T-helper 1 cell (primary cell): ENCODE measurements at places on chromosomes 5 and 9.

DNA sequence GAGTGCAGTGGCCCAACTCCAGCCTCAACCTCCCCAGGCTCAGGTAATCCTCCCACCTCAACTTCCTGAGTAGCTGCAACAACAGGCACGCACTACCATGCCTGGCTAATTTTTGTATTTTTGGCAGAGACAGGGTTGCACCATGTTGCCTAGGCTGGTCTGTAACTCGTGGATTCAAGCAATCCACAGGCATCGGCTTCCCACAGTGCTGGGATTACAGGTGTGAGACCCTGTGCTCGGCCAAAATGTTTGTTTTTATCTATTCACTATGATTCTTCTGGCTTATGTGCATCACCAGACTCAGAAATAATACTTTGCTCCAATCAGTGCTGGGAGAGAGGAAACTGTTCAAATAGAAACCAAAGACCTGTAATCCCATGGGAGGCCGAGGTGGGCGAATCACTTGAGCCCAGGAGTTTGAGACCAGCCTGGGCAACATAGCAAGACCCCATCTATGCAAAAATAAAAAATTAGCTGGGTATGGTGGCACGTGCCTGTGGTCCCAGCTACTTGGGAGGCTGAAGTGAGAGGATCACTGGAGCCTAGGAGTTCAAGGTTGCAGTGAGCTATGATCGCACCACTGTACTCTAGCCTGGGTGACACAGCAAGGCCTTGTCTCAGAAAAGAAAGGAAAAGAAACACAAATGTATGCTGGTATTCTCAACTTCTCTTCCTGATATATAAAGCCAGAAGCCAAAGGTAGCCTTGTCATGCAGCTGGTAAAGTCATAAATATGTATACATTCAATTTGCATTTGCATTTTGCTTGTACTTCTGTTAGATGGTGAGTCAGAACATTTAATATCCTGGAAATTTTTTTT lies 4.5 kb downstream of the PIP5K1B start:
- no peak for DNase-seq

GRCh38 chr5:153774686-153775085 lies 264.0 kb downstream of the FAM114A2 start:
- DNase-seq = no peak

GRCh38 chr9:8660383-8660782 lies 860.8 kb upstream of the DMAC1 start:
- DNase-seq = no peak

DNA sequence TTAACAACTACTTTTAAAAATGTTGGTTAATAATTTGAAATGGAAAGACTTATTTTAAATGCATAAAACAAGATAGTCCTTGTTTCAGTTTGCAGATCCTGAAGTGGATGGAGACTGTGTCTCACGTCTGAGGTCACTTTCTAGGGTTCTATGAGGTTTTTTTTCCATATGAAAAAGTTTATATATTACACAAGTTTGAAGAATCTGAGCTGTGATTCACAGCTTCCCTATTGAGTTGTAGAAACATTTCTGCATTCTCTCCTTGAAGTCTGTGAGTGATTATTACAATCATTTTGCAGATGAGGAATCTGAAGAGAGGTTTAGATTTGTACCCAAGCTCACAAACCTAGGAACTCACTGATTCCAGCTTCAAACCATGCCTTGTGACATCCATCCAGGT lies 442.5 kb upstream of the KLF4 start:
- DNase-seq = no peak

DNA sequence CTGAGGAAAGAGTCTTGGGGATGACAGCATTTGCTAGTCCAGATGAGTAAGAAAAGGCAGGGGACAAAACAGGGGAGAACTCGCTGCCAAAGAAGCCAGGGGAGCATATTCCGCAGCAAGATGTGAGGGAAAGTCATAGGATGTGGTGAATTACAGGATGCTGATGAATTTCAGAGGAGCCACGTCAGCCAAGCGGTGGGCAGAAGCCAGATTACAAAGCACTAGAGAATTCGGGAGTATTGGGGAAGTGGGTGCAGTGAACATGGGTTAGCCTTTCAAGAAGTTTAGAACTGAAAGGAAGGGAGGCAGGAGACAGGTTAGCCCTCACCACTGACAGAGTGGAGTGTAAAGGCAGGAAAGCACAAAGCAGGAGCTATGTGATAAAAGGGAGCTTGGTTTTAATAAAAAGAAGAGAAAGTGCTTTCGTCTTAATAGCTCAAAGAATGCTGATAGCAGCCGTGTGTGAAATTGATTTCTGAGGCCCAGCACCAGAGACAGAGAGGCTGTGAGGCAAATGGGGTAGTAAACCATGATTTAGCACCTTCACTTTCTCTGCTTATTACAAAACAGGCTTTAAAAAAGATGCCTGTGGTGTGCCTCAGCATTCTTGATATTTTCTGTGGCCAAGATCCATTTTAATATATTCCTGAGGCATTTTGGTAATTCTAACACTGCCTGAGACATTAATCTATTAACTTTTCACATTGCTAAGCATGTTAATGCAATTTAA lies 16.9 kb downstream of the ADAMTSL1 start:
- no peak for DNase-seq

DNA sequence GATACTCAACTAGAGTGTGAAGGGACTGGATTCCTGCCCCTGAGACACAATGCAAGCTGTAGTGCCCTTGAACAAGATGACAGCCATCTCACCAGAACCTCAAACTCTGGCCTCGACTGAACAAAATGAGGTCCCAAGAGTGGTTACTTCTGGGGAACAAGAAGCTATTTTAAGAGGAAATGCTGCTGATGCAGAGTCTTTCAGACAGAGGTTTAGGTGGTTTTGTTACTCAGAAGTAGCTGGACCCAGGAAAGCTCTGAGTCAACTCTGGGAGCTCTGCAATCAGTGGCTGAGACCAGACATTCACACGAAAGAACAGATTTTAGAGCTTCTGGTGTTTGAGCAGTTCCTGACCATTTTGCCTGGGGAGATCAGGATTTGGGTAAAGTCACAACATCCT lies 2.4 kb downstream of the ZNF483 start:
- DNase-seq = no peak

DNA sequence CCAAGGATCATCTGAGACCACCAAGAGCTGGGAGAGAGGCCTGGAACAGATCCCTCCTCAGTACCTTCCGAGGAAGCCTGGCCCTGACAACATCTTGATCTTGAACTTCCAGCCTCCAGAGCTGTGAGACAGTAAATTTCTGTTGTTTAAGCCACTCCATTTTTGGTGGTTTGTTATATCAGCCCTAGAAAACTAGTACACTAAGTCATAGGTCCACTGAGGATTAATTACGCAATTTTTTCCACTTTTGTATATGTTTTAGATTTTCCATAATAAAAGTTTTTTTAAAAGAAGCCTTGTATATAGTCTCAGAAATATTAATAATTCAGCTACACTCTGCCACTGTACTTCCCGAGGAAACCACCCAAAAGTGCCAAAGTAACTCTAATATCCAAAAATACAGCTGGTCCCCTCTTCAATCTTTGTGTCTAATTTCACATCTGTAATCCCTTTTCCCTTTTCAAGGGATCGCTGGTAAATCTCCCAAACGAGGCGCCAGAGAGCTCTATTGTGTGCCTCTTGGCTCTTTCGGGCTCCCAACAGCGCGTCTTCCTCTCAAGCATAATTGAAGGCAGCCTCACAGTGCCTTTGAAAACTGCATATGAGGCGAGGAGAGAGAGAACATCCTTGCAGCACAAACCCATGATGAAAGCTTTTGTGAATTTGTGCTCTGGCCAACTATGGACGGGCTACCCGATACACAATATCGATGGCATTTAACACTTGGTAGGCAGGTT lies 32.7 kb downstream of the PRUNE2 start:
- DNase-seq = no peak

- no peak for DNase-seq
Measured at GRCh38 chr5:34889394-34889793, 25.9 kb downstream of the RAD1 start.

DNA sequence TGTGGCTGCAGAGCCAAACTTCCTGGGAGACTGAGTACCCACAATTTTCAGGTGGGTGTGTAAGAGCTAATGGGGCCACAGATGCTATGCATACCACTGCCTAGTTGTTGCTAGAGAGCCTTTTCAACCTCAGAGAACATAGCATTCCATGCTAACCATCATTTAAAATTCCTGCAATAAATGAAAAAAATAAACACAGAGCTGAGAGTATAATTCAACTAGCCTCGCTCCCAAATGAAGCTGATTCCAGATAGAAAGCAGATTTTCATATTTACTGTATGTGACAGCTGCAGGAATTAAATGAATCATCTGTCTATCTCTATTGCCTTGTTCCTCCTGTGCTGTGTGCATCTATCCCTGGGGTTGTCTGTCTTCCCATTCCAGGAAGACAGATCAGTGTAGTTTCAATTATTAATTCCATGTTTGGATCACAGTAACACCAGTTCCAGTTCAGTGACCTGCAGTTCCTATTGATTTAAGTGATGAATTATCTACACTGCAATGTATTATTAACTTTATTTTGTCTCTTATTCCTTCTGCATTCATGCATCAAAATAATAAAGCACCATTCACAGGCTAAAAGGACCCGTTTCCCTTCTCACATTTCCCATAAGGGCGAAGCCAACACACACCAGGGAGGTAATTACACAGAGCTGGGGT lies 324.5 kb downstream of the SLIT3 start:
- DNase-seq = no peak

- no peak for DNase-seq
Measured at GRCh38 chr5:4189317-4189716, 593.7 kb downstream of the IRX1 start.

GRCh38 chr5:90488791-90489190 lies 14.1 kb downstream of the POLR3G start:
- DNase-seq = no peak

- no peak for DNase-seq
Measured at GRCh38 chr5:67350185-67350584, 153.6 kb upstream of the CD180 start.
